ENCODE measurements at places on chromosomes 7 and 10.

- DNase-seq, result peak; percentile 36
Observed at GRCh38 chr7:55504967-55505658, 67.2 kb downstream of the VOPP1 start.

- peak; percentile 58 for DNase-seq
Observed at GRCh38 chr10:35339942-35340341, 3.6 kb downstream of the CCNY start.

DNA sequence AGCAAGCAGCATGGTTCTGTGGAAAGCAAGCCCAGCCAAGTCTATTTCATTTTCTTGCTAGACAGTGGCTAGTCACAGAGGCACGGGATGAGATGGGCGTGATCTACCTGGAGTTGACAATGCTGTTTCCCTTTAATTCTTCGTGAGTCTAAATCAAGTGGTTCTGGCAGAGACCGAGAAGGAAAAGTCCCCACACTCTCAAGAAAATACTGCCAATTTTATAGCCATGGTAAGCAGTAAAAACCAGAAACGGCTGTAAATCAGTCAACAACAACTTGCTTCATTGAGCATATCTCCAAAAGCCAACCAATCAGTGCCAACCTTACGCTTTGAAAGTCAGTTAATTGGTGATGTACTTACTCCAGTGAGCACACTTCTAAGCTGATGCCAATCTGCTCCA lies 223.4 kb downstream of the SEC23IP start:
- DNase-seq, result no peak

DNA sequence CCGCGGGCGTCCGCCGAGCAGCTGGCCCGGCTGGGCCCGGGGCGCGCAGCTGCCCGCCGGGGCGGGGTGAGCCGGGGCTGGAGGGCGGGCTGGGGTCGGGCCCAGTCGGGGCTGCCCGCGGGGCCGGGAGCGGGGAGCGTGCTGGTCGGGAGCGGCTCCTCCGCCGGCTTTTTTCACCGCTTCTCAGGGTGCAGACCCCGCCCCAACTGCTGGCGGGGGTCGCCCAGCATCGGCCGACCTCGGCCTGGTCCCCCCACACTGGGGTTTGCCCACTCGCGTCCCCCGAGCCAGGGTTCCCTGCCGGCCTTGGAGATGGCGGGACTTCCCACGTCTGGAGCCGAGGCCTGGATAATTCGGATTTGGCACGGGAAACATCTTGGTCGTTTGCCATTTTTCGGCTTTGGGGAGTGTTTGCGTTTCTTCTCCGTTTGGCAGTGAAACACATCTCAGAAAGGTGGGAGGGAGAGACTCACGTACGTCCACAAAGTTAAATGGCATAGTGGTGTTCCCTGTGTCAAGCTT lies 432 bp downstream of the TMEM248 start:
- DNase-seq, result peak; percentile 13

- DNase-seq, result no peak
Observed at GRCh38 chr7:27911920-27912319, 172.0 kb downstream of the TAX1BP1 start.

DNA sequence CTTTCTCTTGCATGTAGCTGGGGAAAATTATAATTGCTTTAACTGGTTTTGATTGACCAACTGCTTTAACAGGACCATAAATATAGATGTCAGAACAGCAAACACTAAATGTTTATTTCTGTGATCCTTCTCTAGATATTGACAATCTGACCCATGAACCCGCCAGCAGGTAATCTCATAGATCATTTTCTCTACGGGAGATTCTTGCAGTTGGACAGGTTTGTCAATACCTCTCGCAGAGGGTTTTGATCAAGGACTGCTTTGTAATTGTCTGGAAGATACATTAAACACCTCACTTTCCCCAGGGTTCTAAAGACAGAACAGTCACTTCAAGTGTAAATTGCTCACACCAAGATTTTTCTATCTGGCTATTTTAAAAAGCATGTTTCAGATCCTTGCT lies 235.8 kb upstream of the RHOBTB1 start:
- DNase-seq, result no peak

GRCh38 chr10:94496010-94496409 lies 49.6 kb upstream of the HELLS start:
- no peak for DNase-seq

DNA sequence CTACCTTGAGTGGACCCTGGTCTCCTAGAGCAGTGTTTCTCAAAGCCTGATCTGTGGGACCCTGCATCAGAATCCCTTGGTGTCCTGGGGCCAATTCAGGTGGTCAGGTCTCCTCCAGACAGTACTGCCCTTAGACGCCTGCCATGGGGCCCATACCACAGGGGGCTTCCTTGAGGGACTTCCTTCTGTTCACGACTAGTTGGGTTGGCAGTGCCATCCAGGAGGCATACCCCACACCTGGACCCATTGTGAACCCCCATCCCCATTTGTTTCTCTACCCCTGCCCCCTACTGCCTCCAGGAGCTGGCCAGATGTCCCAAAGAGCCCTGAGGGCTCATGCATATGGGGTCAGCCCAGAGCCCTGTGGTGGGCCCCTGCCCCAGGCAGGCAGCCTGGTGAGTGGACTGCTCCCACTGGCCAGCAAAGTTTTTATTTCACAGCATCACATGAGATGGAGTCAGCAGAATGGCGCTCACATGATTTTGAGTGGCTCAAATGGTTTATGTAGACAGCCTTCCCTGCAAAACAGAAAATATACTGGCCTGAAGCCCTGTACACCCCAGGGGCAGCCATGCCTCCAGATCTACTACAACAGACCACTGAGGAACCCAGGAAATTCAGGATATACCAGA lies 259.9 kb upstream of the ZMIZ1 start:
- peak; percentile 52 for DNase-seq

- DNase-seq, result no peak
Observed at GRCh38 chr10:63522277-63522687, 1.1 kb downstream of the REEP3 start.

DNA sequence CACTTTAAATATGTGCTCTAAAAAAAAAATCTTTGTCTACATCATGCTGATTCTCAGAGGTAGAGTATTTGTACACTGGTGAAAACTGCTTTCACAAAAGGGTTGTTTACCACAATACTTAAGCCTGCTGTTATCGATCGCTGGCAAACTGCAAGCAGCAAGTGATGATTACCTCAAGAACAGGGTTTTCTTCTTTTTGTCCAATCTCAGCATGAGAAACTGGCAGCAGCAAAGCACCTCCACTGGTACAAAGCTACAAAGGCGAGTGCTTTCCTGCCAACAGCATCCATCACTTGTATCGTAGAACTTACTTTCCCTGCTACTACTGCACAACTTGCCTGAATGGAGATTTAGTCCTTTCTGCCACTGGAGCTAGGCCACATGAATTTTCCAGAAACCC lies 276.5 kb downstream of the DGKB start:
- DNase-seq, result no peak

DNA sequence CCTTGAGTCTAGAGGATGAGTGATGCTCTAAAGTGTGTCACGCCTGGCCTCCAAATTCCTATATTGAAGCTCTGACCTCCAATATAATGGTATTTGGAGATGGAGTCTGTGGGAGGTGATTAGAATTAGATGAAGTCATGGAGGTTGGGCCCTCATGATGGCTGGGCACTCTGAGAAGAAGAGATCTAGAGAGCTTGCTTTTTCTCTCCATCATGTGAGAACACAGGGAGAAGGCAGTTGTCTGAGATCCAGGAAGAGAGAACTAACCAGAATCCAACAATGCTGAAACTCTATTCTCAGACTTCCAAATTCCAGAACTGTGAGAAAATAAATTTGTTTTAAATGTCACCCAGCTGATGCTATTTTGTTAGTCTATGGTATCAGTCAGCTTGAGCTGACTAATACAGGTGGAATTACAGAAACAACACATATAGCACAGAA lies 15.1 kb downstream of the RNF216 start:
- no peak for DNase-seq

DNA sequence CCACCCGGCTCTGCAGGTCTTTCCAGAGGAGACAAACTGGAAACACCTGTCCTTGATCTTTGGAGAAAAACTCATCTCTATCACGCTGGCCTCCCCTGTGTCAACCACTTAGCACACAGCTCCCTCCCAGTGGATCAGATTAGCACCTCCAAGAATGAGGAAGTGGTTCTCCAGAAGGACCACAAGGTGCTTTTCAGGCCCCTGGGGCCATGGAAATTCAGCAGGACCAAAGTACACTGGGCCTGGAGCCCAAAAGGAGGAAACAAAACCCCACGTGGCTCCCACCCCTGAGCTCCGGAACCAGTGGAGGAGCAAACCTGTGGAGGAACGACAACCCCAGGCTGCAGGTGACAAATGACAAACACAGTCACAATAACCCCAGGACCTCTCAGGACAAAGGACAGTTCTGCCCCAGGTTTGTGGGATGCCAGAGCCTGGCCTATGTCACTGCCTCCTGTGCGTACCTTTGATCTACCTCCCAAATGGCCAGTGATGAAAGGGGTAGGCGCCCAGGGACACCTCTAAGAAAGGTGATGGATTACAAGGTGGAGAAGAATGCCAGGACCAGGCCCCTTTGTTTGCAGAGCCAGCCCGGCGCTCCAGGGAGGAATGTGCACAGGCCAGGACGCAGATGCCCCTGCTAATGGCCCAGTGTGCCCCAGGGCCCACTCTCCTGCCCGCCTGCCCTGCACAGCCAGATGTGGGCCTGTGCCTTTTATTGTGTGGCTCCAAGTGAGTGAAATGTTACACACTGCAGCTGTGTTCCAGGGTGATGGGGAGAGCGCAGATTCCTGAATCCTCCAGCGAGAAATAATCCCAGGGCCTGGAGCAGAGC lies 5.7 kb downstream of the TNS3 start:
- no peak for DNase-seq

- no peak for DNase-seq
Observed at GRCh38 chr7:42180806-42181205, 56.2 kb downstream of the GLI3 start.

- no peak for DNase-seq
Observed at GRCh38 chr10:61081301-61081700, 137.3 kb upstream of the RHOBTB1 start.

- no peak for DNase-seq
Observed at GRCh38 chr7:83446102-83446669, 202.8 kb downstream of the SEMA3E start.

- DNase-seq, result no peak
Observed at GRCh38 chr7:85688712-85689111, 501.9 kb upstream of the SEMA3D start.

- DNase-seq, result no peak
Observed at GRCh38 chr10:15238555-15239335, 70.3 kb upstream of the NMT2 start.

DNA sequence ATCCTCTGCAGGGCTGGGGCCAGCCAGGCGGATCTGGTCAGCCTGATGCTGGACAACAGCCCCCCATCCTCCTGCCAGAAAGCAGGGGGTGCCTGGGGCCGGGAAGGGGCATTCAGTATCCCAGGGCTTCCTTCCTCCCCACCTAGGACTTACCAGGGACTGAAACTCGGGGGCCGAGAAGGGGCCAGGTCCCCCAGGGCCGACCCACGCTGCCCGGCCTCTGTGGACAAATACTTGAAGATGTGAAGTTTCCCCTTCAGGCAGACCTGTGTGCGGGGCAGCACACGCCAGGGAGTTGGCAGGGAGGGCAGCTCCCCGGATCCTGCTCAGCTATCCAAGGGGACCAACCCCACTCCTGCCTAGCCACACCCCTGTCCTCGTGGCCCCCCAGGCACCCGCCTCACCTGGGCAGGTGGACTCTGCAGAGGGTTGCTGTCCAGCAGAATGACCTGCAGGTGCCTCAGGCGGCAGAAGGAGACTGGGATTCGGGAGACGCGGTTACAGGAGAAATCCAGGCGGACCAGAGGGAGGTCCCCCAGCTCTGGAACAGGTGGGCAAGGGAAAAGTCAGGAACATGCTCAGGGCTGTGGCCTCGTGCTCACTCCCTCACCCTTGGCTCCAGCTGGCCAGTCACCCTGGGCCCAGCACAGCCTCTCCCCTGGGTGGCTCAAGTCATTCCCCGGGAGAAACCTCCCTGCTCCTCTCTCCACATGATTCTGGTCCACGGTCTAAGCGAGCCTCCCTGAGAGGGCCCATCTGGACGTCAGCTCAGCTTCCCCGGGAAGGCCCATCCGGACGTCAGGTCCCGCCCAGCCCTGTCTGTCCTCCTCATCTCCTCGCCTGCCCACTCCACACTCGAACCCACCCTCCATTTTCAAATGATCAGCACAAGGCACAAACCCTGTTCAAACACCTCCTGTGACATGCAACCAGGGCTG lies 4.8 kb upstream of the SAP25 start:
- DNase-seq, result no peak

GRCh38 chr7:103388469-103389140 lies 41.2 kb downstream of the PSMC2 start:
- DNase-seq, result no peak

DNA sequence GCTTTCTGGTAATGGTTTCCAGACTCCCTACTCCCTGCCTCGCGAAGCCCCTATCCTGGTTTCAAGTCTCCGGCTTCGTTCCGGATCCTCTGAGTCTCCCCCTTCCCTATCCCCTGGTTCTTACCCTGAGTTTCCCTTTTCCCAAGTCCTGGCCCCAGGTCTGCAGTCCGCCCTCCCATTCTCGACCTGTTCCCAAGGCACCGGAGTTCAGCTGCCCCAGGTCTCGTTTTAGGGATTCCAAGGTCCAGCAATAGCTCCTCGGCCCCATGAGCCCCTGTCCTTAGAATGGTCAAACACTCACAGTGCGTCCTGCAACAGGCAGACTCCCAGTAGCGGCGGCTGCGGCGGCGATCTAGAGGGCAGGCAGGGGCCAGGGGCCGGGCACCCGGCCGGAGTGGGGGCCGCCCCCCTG lies 274 bp downstream of the PITX3 start:
- DNase-seq, result no peak

DNA sequence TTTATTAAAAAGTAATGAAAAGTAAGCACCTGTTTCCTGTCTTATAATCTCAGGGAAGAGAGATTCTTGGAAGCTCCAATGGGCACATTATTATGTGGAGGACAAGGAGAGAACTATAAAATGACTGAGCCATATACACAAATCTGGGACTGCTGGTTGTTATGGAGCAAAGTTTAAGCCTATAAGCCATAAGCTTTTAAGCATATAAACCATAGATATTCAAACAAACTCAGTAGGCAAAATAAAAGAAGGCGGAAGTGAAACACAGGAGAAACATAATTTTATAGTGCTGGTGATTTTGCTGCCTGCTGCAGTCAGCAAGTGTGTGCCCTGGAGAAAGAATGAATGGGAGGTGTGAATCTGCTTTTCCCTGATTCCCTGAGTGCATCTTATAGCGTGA lies 274.4 kb downstream of the KIF20B start:
- DNase-seq, result no peak

- DNase-seq, result no peak
Observed at GRCh38 chr7:27148031-27148755, 619 bp upstream of the HOXA6 start.
